Right lung (tissue), 10 donors: ENCODE measurements at places on chromosomes 2 and 18. TPM values are rescaled to one million over a fixed set of nuclear protein-coding genes. Genes with fewer than 3 reads are reported as not detected.

Gene LIPG
- 22.9 TPM for polyA plus RNA-seq

Gene SPC25
- polyA plus RNA-seq = 10.3 TPM

Gene DCDC2C
- not detected for polyA plus RNA-seq

DNA sequence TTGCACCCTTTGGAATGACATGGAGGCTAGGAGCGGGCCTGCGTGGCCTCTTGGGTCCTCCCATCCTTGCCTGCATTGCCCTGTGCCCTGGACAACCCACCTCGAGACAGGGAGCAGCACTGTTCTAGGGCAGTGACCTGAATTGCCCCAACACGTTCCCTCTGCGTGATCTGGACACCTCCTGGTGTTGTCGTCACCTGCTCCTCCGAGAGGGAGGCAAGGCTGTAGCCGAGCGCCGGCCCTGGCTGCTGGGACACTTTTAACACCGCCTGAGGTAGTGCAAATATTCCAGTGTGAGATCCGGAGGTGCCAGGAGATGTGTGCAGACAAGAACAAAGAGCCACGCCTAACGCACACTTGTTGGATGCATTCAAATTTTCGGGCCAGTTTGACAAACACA lies 131.5 kb downstream of the SMAD7 start:
- no peak for DNase-seq

DNA sequence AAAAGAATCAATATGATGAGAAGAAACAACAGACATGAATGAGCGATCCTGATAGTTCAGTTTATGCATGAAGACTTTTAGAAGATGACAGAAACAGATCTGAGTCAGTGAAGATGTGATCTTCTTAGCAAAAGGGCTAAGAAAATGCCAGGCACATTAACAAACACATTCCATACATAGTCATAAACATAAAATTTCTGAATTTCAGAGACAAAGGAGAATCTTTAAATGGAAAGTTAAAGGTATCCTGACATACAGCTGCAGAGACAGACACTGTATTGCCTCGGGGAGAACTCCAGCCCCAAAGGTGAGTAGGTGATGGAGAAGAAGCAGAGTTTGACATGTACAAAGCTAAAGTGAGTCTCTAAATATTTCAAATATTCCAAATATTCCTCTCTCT lies 40.6 kb upstream of the FN1 start:
- DNase-seq = no peak

Gene PARD3B
- 22.9 TPM for polyA plus RNA-seq

DNA sequence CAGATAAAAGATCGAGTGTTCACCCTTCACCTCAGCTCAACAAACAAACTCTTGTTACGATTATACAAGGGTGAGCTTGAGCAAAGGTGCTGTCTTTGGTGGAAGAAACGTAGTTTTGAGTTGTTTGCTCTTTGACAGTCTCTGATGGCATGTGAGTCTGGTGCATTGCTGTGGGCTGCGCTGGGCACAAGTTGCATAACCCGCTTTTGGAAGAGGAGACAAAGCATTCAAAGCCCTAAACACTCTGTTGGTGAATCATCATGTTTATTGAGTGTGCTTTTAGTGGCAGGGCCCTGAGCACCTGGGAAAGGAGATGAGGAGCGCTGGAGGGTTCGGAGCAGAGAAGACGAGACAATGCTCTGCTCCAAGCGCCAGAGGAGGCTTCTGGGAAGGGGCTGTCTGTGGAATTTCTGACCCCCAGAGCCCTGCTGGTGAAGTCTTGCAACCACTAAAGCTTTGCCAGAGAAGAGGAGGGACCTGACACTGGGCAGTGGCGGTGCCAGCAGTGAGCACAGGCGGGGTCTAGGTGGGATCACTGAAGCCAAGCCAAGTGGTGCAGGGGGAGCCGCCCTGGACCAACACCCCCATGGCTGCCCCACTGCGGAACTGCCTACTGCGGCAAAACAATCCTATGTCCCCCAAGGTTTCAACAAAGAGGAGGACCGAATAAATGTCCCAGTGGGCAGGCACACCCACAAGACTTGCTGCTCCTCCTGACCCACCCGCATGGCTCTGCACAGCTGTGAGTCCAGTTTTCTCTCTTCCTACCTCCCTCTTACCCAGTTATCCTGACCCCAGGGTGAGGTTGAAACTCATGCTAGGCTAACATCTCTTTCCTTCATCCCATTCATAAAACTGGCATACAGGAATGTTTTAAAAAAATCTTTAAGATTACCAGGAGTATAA lies 64.0 kb downstream of the TNFRSF11A start:
- DNase-seq = no peak

DNA sequence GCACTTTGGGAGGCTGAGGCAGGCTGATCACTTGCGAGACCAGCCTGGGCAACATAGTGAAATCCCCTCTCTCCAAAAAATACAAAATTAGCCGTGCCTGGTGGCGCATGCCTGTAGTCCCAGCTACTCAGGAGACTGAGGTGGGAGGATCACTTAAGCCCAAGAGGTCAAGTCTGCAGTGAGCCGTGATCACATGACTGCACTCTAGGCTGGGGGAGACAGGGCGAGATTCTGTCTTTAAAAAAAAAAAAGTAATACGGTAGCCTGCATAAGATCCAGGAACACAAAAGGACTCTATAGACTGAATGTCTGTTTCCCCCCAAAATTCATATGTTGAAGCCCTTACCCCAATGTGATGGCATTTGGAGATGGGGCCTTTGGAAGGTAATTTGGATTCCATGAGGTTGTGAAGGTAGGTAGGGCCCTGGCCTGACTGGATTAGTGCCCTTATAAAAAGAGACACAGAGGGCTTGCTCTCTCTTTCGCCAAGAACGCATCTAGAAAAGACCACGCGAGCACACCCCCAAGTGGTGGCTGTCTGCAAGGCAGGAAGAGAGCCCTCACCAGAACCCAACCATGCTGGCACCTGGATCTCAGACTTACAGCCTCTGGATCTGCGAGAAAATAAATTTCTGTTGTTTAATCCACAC lies 17.0 kb downstream of the MBOAT2 start:
- no peak for DNase-seq

GRCh38 chr2:209629597-209629996 lies 142.0 kb upstream of the UNC80 start:
- no peak for DNase-seq

- DNase-seq = no peak
These were observed 34.2 kb downstream of the CERS6 start for GRCh38 chr2:168490015-168490874.

Gene INHBB
- polyA plus RNA-seq = 0.12 TPM

Gene CPLX4
- polyA plus RNA-seq = not detected

GRCh38 chr18:70025580-70025979 lies 77.9 kb upstream of the CD226 start:
- DNase-seq = no peak

Gene TLK1
- polyA plus RNA-seq = 26.7 TPM

DNA sequence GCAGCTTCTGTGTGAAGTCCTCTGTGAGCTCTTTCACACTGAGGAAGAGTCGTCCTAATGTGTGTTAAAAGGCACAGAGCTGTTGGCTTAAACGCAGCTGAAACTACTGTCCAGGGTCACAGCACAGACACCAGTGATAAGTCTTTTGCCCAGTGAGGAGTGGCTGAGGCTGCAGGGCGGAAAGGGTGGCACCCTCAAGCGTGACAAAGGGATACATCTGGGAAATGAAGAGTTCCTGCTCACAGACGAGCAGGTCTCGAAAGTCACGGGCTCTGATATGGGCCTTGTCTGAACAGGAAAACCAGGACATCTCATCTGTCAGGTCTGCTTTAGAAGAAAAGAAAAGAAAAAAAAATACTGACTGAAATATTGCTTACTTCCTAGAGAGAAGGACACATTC lies 36.5 kb downstream of the TGIF1 start:
- DNase-seq = no peak

DNA sequence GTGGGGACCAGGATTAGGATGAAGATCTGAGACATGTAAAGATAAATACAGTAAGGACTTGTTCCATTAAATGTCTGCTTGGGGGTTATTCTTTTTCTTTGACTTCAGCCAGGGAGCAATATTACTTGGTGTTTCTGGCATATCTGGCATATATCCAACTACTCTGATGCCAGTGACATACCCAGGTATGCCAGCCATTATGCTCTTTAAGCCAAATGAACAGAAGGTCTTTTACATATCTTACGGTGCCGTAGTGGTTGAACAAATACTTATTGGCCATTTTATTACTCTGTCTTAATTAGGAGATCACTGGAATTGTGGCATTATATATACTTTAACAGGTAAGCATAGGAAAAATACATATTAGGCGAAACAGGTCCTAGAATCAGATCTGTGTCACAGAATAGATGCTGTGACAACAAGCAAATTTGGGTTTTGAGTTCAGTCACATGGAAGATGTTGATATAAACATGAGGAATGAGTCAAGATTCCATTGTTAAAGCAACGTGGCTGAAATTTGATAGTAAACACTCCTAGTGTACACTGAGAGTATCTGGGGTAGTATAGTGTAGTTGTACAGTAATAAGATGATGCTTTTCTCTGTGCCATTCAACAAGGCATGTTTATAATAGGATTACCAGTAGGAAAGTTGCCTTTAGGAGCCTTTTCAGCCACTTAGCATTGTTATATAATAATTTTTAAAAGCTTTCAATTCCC lies 62.6 kb downstream of the KCTD18 start:
- no peak for DNase-seq

- no peak for DNase-seq
These were observed 65.6 kb downstream of the ODC1 start for GRCh38 chr2:10382354-10383061.

Gene CAPN14
- polyA plus RNA-seq = 0.27 TPM

- no peak for DNase-seq
These were observed 209.7 kb downstream of the ASB1 start for GRCh38 chr2:238636269-238637073.

DNA sequence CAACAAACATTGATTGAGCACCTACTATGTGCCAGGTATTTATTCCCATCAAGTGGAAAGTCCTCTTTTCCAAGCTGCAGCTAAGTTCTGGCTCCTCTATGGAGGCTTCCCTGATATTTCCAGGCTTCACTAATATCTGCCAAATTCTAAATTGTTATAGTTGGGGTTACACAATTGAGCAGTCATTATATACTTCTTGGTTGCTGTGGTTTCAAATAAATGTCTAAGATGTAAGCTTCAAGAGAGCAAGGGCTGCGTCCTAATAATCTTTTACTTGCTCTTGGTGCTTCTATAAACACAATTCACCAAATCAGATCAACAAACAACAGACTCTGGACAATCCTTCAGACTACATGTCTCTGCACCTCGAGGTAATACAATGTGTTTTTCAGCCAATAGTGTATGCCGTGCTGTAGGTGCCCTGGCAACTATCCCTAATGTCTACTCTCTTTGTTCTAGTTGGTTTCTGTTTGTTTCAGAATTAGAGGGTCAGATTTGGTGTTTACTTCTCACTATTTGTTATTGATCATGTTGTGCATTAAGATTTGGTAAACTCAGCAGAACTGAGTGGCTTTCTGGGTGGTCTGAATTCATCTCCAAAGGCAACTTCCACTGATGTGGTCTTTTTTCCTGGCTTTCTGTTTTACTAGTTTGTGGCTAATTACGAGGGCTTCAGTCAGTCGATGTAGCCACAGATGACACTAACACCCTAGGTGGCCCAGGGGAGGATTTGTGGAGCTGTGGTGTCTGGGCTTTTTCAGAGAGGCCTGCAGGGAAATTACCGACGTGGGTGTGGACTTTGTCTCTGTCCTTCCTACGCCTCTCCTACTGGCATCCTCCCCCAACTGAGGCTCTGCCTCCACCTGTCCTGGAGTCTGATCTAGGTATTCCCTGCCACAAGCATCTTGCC lies 50.4 kb downstream of the CDCA7 start:
- DNase-seq = peak; percentile 33

Gene DSC2
- polyA plus RNA-seq = 18.3 TPM

DNA sequence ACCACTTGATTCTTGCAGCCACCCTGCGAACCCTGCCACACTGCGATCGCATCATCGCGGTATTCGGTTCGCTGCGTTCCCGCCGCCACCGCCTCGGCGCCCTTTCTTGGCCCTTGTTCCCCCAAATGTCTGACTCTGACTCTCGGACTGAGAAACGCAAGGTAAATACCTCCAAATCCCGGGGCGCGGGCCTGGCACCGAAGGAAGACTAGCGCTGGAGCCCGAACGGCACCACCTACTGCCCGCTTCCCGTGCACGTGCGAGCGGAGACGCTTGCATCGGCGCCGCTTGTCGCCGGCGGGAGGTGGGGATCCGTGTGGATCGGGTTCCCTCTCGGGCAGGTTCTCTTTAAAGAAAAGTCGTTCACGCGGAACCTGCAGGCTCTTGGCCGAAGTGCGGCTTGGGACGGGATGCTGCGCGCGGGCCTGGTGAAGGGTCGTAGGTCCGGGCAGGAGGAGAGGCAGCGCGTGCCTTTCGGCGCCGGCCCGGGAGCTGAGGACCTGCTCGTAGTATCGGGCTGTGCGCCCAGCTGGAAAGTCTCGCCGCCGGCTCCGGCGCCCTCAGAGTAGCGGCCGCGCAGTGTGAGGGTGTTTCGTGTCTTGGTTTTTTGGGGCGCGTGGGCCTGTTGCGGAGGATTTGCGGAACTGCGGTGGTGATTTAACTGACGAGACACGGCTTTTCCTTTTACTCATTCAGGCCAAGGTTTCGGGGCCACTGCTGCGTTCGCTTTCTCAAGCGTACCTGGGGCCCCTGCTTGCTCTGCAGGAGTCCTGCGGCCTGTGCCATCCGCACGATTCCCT lies 514 bp downstream of the BCL2L11 start:
- peak; percentile 34 for DNase-seq

- DNase-seq = no peak
These were observed 30.4 kb downstream of the FARP2 start for GRCh38 chr2:241386519-241386918.

DNA sequence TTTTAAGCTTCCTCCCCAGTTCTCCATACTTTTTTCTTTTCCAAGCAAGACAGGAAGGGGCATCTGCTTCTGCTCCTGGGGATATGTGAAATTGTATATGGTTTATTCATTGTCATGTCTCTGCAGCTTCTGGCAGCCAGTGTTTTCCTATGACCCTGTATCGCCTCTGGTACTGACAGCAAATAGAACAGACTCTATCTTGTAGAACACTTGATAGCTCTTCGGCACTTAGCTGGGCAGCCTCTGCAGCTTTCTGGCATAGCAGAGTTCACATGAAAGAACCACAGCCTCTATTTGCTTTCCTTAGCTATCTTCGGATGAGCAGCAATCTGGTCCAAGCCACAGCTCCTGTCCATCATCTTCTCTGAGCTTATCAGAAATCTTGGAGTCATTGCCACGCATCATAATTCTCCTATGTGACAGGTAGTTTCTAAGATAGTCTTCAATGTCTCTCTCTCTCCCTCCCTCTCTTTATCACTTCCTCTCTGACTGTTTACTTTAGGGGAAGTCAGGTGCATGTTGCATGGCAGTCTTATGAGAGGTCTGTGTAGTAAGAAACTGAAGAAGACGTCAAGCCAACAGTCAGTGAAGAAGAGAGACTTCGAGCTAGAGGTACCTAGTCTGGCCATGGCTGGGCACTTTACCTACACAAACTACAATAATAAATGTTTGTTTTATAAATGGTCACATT lies 627.7 kb upstream of the CDH2 start:
- DNase-seq = no peak

Gene ELOA2
- polyA plus RNA-seq = not detected

DNA sequence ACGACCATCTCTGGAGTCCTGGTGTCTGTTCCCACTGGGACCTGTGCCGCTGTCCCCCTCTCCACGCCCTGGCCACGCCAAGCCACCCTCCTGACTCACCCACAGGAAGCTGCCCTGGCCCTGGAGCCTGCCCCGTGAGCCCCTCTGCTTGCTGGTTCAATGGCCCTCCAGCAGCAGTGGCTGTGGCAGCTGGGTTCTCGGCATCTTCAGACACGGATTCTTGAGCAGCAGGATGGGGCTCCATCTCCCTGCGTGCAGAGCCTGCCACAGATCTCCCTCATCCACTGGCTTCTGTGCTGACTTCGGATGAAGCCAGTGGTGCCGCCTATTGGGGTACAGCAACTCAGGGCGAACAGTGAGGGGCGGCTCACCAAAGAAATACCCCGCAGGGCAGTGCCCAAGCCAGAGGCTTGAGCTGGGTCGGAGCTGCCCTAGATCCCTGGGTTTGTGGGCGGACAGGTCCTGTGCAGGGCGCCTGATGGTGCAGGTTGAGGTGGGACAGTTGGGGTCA lies 14.0 kb downstream of the CAPN10 start:
- DNase-seq = no peak
